ENCODE measurements at places on chromosomes 5 and 9. TPM values are rescaled to one million over a fixed set of nuclear protein-coding genes. Genes with fewer than 3 reads are reported as not detected.

DNA sequence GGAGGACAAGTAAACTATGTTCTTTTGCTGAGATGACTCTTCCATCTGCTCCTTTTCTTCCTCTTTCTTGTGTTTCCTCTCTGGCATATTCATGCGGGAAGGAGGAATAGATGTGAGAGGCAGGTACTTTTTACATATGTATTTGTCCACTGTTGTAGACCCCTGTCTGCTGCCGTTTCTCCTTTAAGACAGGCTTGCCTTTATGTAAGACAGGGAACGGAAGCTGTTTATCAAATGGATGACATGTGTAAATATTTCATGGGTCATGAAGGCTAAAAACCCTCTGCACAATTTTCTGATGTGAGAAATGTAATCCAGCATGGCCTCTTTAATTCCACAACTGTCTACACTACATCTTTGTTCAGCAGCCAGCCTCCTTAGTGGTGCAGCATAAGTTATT is 1525.5 kb upstream of the NUDT12 start:
- no peak for DNase-seq

- no peak for DNase-seq
Observed at GRCh38 chr5:107977550-107978071, 306.9 kb upstream of the EFNA5 start.

DNA sequence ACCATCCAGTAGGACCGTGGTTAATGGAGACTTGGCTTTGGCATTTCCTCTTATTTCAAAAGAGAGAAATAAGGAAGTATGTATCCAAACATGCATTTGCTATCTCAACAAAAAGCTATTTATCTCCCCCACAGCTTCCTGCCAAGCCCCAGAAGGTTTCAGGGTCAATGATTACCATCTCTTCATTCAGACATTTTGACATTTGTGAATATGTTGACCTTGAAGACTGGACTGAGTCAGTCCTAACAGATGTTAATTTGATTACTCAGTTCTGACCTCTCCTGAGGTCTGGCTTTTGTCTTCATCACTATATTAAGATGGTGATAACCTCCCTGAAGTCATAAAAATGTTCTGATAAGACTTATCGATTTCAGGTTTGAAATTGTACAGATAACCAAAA is 479.4 kb downstream of the AGTPBP1 start:
- DNase-seq: no peak

GRCh38 chr9:126515001-126515872 is 98.5 kb upstream of the LMX1B start:
- no peak for DNase-seq

GRCh38 chr5:135205632-135206349 is 171.8 kb upstream of the PITX1 start:
- no peak for DNase-seq

DNA sequence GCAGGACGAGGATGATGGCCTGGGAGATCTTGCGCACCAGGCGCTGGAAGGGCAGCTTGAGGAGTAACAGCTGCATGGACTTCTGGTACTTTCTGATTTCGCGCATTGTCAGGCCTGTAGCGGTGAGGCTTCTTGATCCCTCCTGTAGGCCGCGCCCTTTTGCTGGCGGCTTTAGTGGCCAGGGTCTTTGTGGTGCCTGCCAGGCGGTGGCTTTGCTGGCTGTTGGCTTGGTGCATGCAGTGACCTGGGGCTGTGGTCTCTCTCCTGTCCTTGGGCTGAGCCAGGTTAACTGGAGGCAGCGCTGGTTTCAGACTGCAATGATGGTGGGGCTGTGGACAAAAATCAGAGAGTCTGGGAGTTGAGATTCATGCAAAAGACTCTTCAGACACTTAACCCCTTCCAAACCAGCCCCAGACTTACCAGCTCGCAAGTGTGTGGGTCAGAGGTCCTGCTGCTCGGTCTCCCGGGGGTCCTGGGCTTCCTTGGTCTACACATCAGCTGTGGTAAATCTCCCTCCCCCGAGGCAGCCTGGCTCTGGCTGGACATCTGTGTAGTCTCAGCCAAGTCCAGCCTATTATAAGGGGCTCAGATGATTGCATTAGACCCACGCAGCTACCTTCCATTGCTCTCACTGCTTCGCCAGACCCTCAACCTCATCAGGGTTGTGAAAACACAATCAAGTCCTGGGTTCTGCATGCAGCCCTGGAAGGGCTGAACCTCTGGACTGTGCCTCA is 4.8 kb downstream of the TAF11L12 start:
- no peak for DNase-seq

DNA sequence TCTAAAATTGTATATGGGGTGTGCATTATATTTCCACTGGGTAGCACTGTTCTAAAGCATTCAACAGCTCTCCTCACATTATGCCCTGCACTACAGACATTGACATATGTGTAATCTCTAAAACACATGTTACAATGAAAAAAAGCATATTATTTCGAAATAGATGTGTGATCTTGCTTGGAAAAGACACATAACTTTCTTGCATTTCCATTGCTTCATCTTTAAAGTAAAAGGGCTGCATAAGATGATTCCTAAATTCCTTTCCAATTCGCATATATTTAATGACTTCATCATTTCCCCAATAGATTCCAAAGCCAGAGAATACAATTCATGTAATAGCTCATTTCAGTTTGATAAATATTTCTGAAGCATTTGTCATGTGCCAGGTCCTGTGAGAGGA is 566.9 kb downstream of the PDE4D start:
- no peak for DNase-seq

DNA sequence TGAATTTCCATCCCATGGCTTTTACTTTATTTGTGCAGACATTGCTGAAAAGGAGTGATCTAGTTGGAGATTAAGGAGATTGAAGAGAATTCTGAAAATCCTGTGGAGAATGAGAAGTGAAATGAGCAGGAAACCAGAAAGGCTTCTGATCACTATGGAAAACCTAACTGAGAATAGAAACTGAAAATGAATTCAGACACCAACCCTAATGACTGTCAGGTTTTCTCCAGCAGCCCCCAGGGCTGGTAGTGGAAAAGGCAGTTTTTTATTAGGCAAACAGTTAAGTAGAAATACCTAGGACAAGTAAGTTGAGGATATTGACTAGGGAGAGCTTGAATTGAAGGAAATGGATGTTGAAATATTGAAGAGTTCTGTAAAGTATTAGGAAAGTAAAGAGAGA is 14.7 kb upstream of the ARRDC3 start:
- DNase-seq: no peak

DNA sequence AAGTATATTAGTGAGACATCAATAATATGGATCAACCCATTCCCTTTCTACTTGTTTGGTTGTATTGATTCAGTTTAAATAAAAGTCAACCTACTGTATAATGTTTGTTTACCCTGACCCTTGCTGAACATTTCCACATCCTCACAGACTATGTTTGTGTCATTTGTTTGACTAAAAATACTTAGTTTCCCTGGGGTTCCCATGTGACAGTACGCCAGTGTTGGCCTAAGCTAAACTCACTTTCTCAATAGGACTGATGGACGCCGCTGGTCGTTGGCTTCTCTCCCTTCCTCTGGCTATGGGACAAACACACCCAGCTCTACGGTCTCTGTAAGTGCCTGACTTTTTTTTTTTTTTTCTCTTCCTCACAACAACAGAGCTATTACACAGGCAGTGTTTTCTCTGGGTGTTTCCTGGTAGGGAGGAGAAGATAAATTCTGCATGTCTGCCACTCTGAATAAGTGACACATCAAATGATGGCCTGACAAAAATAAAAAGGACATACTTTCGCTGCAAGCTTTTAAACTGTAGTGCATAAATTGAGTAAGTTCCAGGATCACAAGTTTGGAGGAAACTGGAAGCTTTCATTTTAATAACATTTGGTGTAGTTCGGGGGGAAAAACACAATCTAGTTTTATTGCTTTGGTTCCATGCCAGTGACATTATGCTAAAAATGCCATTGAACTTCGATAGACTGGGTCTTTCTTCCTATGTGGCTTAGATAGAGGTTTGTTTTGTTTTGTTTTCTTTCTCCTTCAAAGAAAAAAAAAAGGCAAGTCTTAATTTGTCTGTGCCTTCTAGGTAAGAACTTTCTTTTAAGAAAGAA is 101.0 kb downstream of the CD180 start:
- DNase-seq: no peak

GRCh38 chr9:87640385-87640795 is 85.5 kb upstream of the CTSL start:
- no peak for DNase-seq

GRCh38 chr5:170171811-170172210 is 61.0 kb upstream of the C5orf58 start:
- no peak for DNase-seq

DNA sequence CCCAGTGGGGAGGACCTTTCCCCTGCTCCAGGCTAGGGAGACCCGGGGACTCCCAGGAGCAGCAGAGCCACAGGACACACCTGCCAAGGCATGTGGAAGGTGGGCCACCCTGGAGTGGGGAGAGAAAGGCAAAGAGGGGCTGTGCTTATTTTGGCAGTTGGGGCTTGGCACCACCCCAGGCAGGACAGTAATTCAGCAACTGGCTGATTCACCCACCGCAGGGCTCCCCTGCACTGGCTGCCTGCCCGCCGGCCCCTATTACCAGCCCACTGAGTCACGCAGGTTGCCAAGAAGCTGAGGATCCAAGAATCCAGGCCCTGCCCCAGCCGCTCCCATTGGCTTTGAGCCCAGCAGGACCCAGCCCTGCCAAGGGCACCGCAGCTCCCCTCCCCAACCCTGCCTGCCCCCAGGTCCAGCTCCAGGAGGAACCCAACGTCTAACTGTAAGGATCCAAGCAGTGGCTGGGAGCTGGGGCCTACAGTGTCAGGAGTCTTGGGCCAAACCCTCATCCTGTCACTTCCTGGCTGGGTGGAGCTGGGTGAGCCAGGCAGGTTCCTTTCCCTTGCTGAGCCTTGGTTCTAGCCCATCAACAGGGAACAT is 14.2 kb upstream of the RALGDS start:
- DNase-seq: no peak

DNA sequence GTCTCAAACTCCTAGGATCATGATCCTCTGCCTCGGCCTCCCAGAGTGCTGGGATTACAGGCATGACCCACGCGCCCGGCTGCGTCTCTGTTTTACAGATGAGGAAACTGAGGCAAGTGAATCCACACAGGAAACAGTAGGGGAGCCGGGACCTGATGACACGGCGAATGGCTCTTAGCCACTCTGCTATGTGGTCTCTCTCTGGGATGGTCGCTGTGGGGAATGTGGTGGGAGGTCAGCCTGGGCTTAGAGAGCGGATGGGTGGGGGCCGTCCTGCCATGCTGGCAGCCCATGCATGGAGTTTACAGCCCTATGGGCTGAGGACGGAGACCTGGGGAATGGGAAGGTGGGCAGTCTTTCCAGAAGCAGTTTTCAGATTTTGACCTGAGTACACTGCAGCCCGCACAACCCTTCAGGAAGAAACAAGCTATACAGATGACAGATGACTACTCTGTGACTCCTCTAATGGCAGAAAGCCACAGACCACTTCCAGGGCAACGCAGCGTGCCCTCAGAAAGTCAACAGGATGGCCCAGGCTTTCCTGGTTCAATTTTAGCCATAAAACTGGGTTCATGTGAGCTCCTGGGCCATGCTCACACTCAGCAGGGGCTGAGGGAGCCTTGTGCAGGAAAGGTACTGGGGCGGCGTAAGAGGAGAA is 136.1 kb upstream of the RAPGEF1 start:
- no peak for DNase-seq

GRCh38 chr5:159758189-159758588 is 158.1 kb upstream of the ADRA1B start:
- no peak for DNase-seq

DNA sequence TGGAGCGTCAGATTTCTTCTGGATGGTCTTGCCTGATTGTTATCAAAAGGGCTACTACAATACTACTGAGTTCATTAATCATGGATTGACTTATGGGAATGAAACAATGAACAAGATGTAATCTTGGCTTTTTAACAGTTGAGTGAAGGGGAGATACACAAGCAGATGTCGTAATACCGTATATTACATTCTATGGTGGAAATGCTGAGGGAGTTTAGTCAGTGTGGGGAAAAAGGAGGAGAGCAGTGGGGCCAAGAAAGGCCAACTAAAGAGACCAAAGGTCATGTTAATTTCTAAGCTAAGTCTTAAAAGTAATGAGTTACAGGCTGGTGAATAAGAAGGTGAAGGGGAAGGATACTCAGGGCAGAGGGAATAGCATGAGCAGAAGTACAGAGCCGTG is 29.0 kb upstream of the PSAT1 start:
- no peak for DNase-seq

DNA sequence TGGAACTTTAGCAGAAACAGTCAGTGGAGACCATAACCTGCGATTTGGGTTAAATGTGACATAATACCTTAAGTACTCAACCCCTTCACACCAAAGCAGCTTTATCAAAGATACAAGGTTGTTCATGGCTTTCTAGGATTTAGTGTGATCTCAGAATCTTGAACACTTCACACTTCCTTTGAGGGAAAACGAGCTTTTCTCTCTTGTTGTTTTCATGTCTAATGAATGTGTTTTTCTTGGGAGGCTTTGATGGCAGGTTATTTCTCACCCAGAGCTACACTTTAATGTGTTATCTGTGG is 437.0 kb downstream of the TMEM232 start:
- no peak for DNase-seq

DNA sequence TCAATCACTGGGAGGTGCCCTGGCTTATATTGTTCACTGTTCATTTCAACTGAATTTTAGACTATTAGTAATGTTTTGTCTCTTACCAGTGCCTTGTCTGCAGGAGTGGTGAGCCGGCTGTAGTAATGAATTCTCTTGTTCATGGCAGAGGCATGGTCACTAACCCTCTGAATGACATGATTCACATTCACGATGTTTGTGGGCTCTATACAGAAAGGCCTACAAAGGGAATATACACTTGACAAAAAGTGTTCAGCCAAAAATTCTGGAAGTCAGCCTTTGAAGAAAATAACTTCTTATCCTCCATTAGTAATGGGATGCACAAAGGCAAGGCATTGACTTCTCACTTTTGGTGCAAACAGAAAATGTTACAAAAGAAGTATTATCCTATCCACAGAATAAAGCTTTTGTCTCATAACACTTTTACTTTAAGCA is 39.6 kb downstream of the SLC38A9 start:
- DNase-seq: no peak

DNA sequence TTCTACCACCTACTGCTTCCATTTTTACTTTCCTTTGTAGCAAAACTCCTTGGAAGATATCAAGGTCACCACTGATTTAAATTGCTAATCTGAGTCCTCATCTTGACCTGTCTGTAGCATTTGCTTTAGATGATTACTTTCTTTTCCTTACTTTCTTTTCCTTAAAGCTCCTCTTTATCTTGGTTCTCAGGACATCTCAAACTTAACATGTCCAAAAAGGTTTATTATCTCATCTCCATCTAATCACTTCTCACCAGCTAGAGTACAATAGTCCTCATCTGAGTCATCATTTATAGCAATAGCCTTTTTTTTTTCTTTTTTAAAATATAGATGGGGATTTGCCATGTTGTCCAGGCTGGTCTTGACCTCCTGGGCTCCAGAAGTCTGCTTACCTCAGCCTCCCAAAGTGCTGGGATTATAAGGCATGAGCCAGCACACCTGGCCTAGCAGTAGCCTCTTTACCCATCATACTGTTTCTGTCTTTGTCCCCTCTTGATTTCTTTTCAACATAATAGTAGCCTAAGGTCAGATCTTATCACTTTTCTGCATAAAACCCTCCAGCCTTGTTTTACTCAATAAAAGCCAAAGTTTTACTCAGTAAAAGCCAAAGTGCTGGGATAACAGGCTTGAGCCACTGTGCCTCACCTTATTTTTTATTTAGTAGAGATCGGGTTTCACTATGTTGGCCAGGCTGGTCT is 32.9 kb upstream of the GPR21 start:
- no peak for DNase-seq

PRRT1B gene
- not detected for total RNA-seq

AGXT2 gene
- total RNA-seq: not detected

GDNF gene
- total RNA-seq: not detected

EIF4EBP3 gene
- total RNA-seq: 8.3 TPM
